AG09309 (cell line): ENCODE measurements at places on chromosomes 5 and 9.

DNA sequence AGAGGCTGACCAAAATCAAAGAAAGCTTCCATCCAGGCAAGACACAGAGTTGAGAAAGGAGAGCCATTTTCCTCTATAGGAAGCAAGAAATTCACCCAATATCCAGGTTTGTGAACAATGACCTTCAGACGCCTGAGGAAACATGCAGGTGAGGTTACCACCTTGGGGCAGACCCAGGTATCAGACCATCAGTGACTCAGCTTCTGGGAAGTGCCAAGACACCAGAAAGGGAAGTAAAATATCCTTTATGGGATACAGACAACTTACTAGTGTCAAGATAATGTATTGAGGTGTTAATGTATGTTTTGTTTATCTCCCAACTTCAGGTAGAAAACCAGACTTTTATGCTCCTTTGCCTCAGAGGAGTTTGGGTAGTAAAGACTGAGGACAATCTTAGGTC is 2.2 kb upstream of the DTWD2 start:
- DNase-seq = no peak

DNA sequence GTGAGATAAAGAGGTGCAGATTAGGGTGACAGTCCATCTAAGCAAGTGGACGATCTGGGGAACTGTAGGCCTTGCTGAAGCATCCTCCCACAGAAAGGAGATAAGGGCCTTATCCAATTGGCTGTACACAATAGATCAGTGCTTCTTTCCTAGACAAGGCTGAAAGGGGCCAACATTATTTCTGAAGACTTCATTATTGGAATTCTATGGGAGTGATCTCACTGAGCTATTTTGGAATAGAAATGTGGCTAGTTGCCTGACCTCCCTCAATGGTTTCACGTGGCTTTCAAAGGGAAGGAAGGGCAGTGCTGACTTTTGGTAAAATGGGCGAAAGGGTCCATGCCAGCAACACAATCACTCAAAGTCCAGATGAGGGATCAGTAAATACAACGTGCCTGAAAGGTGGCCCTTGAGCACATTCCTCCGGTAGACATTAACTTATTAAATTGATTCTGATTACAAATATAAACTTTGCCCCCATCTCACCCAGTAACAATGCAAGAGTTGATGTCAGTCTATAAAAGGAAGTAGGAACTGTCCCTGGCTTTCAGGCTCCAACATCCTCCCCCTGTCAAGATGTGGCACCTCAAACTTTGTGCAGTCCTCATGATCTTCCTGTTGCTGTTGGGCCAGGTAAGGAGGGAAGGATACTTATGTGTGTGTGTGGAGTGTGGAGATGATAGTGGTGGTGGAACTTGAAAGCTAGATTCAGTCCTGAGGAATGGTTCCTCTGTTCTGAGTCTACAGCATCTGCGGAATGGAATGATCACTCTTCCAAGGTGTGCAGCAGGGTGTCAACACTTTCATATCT is at the start of gene LEAP2:
TSS of gene LEAP2 (plus strand) at position 550 of the 811 bp plus-strand sequence. CDS start at position 577, 27 bp downstream.
- DNase-seq = no peak

DNA sequence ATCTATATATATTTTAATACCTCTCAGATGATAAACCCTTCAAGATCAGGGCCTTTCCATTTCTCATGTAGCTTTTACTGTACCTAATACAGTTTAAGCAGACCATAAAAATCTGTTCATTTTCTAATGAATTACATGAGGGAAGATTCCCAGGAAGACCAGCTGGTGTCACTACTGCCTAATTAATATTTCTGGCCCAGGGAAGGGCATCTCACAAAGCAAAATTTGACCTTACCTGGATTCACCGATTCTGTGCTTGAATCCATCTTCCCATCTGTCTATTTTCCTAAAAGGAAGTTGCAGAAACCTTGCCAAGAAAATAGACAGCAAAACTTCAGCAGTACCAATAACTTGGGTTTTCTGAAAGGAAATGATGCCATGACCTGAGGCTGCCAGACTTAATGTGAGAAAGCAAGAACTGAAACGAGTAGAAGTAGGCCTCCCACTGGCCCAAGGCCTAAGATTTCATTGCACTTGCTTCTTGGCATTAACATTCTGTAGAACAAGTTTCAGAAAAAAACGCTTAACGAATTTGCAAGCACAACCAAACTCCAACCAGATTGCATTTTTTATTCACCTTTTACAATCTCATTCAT is 83.0 kb upstream of the GLIS3 start:
- no peak for DNase-seq

GRCh38 chr9:34991607-34992375 is 2.2 kb downstream of the DNAJB5 start:
- DNase-seq = no peak

GRCh38 chr5:123819833-123820232 is 307.9 kb downstream of the CSNK1G3 start:
- peak; percentile 39 for DNase-seq

DNA sequence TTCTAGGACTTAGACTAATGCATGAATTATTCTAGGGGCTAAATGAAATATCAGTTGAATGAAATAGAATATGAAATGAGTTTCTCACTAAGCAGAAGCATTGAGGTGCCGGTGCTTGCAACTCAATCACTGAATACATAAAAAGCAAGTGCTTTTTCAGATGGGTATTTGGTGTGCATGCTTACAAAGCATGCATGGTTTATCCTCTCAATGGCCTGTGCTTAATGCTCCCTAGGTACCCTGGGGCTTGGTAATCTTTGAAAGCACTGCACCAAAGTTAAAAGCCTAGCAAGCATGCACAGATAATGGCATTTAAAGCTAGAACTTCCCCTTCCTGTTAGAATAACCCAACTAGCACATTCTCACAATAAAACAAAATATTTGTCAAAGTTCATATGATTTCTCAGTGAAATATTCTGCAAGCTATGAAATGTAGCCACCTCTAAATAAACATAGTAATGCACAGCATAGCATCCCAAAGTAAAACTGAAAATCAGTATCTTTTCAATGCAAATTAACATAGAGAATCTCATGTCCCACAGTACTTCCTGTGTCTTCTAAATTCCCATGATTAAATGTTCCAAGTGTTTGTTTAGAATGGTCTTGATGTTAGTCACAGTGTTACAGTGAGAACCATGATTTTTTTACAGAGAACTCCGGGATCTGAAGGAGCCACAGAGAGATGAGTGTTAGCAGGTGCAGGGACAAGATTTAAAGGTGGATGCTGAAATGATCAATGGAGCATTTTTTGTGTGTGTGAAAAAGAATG is 143.4 kb upstream of the CDH6 start:
- DNase-seq = no peak

DNA sequence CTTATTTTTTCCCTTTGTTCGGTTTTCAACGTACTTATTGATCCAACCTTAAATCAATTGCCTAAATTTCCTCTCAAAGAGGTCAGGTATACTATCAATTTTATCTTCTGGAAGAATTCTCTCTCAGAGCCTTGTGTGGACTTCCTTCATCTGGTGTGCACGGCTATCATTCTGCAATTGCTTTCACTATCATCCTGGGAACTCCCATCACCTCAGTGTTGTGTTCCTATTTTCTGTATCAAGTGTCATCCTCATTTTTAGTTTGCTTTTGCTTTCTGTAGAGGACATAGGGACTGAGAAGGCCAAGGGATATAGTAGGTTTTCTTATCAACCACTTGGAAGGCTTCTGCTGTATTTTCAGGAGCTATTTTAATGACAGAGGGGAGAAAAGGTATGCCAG is 11.3 kb downstream of the STOM start:
- no peak for DNase-seq

DNA sequence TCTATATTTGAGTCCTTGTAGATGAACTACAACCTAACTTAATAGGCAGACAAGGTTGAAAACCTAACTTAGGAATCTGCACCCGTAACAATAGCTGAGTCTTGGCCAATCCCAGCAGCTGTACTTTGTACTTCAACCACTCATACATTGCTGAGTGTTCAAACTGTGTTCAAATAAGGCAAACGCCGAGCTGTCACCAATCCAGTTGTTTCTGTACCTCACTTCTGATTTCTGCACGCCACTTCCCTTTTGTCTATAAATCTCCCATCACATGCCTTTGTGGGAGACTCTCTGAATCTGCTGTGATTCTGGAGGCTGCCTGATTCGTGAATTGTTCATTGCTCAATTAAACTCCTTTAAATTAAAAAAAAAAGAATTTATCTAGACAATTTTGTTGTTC is 167.8 kb upstream of the TUT7 start:
- DNase-seq = no peak

- no peak for DNase-seq
These were observed 1.9 kb upstream of the MTMR12 start for GRCh38 chr5:32314658-32315057.

- DNase-seq = no peak
These were observed 146.8 kb downstream of the MUSK start for GRCh38 chr9:110815361-110815760.

DNA sequence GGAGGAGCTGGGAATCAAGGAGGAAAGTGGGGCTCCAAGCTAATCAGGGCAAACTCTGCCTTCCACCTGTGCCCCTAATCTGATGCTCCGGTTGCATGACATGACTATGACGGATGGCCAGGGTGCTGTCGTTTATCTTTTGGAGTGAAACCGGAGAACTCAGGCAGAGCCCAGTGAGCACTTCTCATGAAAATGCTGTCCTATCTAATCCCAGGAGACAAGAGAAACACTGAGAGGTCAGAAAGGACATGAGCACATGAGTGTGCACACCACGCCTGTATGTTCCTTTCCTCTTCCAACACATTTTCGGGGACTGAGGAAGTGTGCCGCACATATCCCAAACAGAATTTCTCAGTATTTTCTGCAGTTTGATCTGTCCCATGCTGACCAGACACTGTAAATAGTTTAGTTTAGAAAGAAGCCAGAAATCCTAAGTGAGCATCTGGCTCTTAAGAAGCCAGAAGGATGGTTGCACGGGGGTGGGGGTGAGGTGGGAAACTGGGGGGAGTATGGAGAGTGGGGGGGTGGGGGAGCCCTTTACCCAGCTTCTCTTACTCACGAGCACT is 217.1 kb downstream of the TSSK1B start:
- no peak for DNase-seq

GRCh38 chr9:108894225-108894997 is 32.3 kb downstream of the ACTL7A start:
- no peak for DNase-seq

- DNase-seq = no peak
These were observed 409.8 kb downstream of the MAN2A1 start for GRCh38 chr5:110099572-110099971.

DNA sequence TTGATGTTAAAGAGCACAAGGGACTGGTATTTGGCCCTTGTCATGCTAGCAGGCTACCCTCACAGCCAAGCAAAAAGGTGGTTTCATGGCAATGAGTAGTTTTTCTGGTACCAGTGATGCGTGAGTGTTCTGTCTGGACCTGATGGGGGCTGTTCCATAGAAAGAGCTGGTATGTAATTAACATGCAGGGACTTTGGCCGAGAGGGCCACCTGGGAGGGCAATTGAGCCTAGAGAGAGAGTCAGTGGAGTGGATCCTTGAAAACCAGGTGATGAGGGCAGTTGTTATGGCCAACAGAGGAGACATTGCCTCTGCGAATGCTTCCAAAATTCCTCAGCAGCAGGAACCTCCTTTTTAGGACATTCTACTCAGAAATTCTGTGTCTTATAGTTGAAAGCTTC is 383.3 kb downstream of the PSAT1 start:
- no peak for DNase-seq

- DNase-seq = peak; percentile 4
These were observed 132.6 kb upstream of the PDE4D start for GRCh38 chr5:60026161-60026560.

DNA sequence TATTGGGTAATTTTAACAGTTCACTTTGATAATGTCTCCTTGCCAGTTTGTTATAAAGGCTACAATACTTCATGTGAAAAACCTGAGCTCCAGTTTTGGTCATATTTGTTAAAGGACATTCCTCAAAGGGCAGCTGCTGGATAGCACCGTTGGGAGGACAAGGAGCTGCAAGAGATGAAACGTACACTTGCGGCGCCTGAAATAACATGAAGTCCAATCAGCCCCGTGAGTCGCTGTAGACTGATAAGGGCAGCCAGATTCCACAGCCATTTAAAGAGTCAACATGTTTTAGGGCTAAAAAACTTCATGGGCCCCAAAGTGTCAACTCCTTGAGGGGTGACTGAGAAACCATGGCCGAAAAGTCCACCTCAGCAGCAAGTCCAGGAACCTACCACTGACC is 85.6 kb upstream of the IFNK start:
- no peak for DNase-seq

DNA sequence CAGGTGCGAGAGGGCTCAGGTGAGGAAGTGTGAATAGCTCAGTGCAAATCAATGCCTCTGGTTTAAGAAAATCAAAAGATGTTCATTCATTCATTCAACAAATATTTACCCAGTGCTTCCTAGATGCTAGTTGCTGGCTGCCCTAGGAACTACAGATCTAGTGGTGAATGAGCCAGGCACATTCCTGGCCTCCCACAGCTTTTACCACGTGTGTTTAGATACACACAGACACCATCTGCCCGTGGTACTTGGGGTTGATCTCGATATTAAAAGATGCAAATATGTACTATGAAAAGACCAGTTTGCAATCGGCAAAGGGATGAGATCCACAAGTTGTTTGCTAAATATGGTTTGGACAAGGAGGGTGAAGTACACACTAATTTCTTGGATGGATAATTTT is 78.2 kb downstream of the GTF3C4 start:
- no peak for DNase-seq

DNA sequence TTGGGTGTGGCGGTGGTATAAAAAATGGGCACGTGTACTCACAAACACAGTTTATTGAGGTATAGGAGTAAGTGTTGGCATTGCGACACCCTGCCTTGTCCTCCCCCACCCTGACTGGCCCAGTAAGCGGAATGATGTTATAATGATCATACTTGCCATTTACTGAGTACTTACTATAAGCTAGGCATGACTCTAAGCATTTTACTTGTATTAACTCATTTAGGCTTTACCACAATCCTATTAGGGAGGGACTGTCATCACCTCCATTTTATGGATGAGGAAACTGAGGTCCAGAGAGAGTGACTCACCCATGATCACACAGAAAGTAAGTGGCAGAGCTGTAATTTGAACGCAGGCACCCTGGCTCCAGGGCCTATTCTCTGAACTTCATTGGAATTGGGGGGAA is 2.3 kb downstream of the SMIM3 start:
- DNase-seq = peak; percentile 79

GRCh38 chr5:172953776-172954675 is 5.2 kb upstream of the RPL26L1 start:
- peak; percentile 96 for DNase-seq

- no peak for DNase-seq
These were observed 56.1 kb downstream of the KIAA1958 start for GRCh38 chr9:112542593-112543292.

- peak; percentile 54 for DNase-seq
These were observed 83.6 kb downstream of the ENC1 start for GRCh38 chr5:74556631-74557595.

DNA sequence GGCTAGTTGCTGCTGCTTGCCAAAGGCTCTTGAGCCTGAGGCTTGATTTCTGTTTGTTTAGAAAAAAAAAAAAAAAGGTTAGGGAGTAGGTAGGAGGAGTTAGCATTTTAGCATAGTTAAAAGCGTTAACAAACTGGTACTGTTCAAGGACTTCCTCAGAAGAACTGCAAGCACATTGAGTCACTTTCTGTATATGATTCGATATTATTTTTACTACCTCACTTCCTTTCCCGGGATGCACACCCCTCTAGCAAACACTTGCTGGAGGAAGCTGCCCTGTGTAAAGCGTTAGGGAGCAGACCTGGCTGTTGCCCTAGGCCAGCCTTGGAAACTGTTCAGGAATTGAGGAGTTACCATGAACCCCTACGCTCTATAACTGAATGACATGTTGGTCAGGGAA is 15.7 kb upstream of the CEP120 start:
- DNase-seq = no peak

GRCh38 chr9:91297306-91297705 is 64.4 kb downstream of the AUH start:
- DNase-seq = no peak
